ENCODE measurements at places on chromosomes 5 and 9.

- DNase-seq, result peak; percentile 7
Observed at GRCh38 chr9:74496819-74497747, at the start of gene RORB. RORB (plus strand) TSS chr9:74497335; CDS start chr9:74497977, 642 bp downstream.

DNA sequence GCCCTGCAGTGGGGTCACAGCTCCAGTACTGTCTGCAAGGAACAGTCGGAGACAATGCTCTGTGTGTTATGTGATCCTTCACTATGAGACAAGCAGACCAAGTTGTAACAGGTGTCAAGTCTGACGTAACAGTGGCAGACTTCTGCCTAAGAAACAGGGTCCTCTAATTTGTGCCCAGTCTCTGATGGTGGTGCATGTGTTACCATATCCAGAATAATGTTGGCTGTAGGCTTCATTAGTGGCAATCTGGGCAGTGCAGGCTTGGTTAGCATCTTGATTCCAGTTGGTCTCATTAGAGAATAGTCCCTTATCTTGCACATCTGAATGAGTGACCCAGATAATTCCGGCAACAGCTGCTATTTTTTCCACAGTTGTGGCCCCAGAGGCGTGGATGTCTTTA lies 33.8 kb downstream of the ZNF131 start:
- no peak for DNase-seq

- no peak for DNase-seq
Observed at GRCh38 chr9:22008384-22008716, 755 bp downstream of the CDKN2B start.

DNA sequence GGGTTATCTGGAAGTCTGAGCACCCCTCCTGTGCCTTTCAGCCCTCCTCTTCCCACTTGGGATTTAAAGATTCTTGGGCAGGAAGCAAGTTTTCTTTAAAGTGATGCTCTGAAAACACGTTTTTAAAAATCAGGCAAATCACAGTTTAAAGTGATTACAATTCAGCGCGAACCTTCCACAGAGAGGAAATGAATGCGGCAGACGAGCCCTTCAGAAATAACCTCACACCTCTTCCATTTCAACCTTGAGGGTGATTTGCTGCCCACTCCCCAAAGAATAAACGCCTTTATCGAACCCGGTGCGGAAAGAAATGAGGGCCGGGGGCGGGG lies 2.3 kb upstream of the EFNA5 start:
- DNase-seq, result no peak

DNA sequence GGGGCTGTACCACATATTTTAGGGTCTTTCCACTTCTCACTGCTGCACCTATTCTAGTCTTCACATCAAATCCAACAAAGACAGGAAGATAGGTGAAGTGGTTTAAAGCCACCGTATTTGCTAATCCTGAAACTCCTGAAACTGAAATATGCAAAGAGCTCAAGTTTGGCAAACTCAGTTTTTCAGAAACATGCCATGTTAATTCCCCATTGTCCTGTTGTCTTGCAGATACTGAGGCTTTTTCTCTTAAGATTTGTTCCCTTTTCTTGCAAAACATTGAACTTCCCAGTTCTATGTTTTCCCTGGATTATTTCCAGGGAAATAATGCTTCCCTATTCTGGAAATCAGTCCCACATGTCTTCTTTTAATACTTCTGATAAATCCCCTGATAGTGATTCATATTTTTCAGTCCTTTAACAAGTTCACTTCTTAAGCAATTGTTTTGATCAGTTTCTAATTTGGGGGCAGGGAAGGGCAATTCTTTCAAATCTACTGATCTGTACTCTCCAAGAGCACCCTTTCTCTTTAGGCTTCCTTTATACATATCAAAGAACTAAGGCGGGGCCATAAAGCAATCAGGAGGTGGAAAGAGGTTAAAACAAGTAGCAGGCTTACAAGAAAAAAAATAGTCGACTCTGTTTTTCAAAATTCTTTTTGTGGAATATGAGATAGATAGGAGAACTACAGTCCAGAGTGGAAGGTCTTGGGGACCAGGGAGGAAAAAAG lies 648.5 kb downstream of the BNC2 start:
- no peak for DNase-seq

DNA sequence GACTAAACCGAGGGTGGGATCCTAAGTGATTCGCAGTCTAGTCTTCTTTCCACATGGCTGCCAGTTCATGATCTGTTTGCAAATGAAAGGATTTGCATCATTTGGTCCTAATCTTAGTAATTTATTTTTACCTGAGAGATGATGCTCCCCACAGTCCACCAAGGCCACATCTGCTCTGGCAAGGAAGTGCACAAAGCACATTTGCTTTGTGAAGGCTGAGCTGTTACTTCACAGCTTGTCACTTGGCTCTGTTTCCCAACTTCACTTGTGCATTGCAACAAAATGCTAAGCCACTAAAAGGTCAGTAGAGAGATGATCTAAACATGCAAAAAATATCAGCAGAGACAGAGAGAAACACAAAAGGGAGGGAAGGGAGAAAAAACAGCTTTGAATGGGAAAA lies 128.5 kb upstream of the VLDLR start:
- DNase-seq, result no peak

DNA sequence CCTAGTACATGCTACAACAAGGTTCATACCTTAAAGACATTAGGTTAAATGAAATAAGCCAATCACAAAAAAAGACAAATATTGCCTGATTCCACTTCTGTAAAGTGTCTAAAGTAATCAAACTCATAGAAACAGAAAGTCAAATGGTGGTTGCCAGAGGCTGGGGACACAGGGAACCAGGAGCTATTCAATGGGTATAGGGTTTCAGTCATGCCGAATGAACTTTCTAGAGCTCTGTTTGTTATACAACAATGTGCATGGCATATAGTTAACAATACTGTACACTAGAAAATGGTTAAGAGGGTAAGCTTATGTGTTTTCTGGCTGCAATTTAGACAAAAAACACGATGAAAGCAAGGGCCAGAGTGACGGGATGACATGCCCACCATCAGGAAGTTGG lies 70.8 kb upstream of the EGFLAM start:
- no peak for DNase-seq

- DNase-seq, result no peak
Observed at GRCh38 chr5:10424124-10424731, 17.5 kb upstream of the ROPN1L start.

GRCh38 chr9:128150594-128151308 lies 1.5 kb downstream of the LCN2 start:
- DNase-seq, result no peak

GRCh38 chr5:180399401-180400215 lies 46.5 kb upstream of the GFPT2 start:
- no peak for DNase-seq

GRCh38 chr9:79651251-79651795 lies 79.6 kb downstream of the TLE4 start:
- no peak for DNase-seq

GRCh38 chr5:133993185-133993936 lies 11.4 kb downstream of the VDAC1 start:
- no peak for DNase-seq

GRCh38 chr9:1702701-1703100 lies 312.4 kb upstream of the SMARCA2 start:
- DNase-seq, result no peak

DNA sequence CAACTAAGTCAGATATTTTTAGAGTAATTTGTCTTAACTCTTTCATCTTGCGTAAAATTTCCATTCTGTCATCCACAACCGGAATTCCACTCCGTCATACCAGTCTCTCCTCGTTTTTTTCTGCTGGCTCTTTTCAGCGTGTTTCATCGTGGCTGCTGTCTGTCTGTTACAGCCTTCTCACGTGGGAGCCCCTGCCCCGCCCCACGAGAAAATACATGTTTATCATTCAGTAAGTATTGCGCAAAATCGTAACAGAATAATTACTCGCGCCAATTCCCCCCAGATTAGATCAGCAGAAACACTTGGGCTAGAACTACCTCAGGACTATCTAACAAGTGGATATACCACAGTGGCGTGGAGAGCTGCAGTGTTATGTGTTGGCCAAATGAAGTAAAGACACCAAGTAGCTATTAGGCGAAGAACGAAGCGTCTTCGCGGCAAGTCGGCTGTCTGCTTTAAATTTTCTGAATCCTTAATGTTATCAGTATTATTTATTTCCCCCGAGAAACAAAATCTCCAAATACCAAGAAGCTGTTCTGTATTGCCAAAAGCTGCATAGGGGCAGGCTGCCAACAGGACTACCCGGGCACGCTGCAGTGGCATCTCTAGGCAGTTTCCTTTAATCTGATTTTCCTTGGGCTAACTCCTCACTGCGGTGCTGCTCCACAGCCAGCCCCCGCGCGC lies 566 bp upstream of the FOCAD start:
- no peak for DNase-seq

DNA sequence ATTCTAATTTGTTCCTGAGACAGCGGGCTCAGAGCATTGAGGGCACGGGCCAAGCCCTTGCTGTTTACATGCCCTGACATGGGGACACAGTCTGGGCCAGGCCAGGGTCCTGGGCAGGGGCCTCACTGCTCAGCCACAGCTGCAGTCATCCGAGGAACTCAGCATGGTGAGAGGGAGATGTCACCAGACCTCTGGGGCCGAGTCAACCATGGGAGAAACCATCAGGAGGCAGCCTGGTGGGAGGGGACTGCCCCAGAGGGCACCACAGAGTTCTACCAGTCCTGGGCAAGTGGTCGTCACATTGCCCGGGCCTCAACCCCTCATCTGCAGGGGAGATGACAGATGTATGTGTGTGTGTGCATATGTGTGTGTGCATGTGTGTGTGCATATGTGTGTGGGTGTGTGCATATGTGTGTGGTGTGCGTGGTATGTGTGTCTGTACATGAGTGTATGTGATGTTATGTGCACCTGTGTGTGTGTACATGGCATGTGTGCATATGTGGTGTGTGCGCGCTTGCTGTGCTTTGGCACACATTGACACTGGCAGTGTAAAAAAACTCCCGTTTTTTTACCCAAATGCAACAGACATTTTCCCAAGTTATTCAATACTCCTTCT lies 42.4 kb upstream of the TMEM250 start:
- DNase-seq, result no peak

DNA sequence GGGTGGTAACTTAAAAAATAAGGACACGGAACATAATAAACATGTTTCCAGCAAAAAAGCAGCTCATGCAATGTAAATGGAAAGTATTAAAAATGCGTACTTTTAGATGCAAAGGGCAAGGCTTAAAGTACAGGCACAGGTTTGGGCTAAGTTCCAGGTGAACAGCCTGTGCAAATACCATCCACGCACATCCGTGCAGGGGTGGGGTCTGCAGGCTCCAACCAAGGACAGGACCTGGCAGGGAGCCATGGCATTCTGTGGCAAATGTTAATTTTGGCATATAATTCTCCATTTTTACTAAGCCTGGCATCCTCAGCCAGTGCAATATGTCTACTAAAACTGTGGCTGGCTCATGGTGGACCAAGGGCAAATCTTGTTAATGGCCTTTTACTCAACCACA lies 365.8 kb upstream of the DAP start:
- DNase-seq, result no peak

- DNase-seq, result no peak
Observed at GRCh38 chr5:149739371-149739770, 9.3 kb downstream of the PPARGC1B start.

DNA sequence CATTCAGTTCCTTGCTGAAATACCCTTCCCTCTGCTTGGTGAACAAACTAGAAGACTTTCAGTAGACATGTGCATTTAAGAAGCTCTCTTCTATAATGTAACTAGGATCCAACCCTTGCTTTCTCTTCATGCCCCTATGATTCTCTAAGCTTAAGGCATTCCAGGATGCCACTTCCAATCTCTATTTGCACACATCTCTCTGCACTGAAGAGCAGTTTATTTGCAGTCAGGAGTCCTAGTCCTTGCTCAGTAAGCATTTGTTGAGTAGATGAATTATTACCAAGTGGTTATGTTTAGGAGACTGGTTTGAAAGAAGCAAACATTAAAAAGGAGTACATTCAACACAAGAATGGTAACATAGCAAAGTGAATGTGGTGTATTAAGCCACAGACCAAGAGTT lies 274.2 kb upstream of the KLF9 start:
- no peak for DNase-seq

GRCh38 chr5:115855959-115856358 lies 14.2 kb downstream of the AP3S1 start:
- no peak for DNase-seq

DNA sequence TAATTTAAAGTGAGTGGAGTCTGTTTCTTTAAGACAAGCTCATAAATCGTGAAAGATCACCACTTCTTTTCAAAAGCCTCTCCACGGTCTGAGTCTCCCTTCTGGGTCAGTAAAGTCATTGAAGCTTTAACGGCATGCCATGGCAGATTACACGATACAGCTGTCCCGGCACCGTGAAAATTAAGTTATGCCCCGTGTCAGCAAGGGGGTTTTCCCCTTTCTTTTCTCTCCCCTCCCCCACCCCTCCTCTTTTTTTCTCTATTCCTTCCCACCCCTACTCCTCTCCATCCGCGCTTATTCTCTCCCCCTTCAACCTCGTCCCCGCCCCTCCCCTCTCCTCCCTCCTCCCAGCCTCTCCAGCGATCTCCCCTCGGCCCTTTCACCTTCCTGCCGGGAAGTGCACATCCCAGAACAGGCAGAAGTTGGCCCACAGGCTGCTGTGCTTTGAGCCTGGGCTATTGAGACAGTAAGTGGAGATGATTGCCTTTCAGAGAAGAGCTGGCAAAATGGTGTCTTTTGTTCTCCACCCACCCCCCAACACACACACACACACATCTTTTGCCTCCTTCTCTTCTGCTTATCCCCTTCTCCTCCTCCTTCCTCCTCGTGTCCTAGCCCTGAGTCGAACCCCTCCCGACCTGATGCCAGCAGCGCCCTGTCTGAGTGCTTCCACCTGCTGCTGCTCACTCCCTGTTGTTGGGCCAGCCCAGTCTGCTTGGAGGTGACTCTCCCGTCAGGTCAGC lies 44.1 kb downstream of the GAS1 start:
- no peak for DNase-seq

DNA sequence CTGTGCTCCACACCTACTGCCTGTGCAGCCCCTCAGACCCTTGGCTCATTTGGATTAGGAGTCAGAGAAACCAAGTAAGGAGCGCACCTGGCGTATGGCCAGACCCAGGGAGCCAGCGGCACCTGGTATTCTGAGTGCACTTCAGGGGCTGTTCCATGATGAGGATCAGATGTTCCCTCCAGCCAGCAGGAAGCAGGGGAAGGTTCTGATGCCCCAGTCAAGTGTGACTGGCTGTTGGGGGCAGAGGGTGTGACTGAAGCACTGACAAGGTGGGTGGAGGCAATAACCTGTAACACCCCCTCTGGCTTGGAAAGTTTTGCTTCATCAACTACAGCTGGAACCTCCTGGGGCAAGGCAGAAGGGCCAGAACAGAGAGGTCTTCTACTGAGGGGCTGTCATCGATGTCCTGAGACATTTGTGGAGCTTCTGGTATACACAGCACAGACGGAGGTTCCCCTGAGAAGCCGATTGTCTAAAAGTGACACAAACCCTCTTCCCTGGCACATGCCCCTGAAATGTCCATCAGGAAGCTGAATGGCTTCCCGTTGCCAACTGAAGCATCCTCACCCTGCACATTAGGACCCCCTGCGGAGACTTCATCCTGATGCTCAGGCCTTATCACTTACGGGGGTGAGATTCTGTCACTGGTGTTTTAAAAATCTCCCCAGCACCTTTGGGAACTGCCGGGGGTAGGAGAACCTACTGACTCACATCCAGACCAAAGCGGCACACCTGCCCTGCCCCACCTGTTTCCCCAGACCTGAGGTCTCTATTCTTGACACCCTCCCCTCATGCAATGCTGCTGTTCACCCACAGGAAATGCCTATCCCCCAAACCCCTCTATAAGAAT lies 21.1 kb downstream of the TRAF1 start:
- no peak for DNase-seq
